ENCODE measurements at places on chromosomes 2 and 18.

- DNase-seq, result no peak
Observed at GRCh38 chr2:44746856-44747615, 194.5 kb upstream of the SIX3 start.

GRCh38 chr2:163697846-163698637 lies 37.8 kb downstream of the FIGN start:
- no peak for DNase-seq

DNA sequence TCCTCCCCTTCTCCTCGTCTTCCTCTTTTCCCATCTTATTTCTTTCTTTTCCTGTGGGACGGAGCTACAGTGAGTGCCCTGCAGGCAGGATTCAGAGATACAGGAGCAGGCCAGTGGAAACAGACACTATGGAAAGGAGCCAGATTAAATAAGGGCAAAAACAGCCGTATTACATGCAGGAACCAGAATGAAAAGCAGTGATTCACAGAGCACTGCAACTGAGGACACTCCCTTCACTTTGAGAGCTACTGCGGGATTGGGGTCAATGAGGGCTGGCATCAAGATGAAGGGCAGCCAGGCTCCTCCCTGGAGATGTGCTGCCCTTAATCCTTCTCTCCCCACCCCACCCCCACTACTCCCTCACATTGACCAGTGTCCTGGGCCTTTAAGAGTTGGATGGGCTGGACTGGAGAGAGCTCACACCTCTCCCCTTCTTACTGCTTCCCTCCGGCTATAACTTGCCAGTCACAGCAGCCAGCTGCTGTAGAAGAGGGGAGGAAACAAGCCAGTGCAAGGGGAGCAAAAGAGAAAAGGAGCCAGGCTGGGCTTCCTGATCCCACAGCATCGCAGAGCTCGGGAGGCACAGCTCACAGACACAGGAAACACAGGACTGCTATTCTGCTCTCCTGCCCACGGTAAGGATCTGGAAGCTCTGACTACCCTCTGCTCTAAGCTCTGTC lies at the start of gene PLCD4:
Gene PLCD4 (plus strand): TSS at position 464 of the 680 bp plus-strand sequence. CDS start 7,841 bp downstream, outside the sequence.
- DNase-seq, result no peak

DNA sequence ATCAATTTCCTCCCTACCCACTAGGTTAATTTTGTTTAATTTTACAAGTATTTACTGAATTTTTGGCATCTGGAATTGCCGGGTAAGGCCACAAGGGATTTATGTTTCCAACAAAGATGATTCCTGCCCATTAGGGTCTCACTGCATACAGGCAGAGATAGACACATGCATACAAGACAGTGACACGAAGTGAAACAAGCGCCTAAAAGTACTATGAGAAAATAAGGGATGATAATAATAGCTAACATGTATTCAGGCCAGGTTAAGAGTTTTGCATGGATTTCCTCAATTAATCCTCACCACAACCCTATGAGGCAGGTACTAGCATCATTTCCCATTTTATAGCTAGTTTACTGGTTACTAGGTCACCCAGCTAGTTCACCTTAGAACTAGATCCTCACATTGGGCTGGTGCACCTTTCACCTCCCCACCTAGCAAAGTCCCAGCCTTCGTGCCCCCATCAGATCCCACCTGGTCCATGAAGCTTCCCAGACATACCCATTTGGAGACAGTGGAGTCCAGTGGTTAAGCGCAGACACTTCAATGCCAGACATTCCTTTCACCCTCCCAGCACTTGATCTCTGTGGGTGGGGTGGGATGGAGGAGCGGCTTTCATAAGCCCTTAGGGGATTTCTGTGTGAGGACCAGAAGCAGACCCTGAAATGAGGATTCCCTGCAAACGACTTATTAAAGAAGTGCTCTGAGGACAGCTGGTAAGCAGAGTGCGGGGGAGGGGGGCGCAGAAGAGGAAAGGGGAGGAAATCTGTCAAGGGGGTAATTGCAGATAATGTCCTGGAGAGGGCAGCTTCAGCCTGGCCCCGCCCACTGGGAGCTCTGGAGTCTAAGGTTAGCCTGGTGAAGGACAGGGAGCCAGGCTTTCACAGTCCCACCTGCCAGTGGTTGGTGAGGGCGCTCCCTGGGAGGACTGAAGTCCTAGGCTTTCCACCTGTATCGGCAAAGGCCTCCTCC lies 5.8 kb upstream of the DGUOK start:
- DNase-seq, result no peak

GRCh38 chr2:110973262-110973661 lies 147.5 kb upstream of the BCL2L11 start:
- no peak for DNase-seq

GRCh38 chr2:213455316-213456008 lies 171.2 kb downstream of the SPAG16 start:
- DNase-seq, result no peak

DNA sequence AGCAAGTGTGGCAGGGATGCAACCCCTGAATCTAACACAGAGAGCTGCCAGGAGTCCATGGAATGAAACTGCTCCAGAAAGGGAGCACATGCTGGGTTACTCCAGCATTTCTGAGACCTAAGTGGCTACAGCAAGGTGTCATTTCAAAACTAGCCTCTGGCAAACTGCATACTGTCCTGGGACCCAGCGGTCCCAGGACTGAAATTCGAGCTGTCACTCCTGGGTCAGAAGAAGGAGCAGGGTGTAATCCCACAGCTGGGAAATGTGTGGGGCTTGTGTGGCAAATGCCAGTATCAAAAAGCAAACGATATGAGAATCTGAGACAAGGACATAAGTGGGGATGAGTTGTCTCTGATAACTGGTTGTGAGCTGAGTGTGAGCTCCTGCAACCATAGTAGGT lies 70.3 kb upstream of the ACVR1C start:
- no peak for DNase-seq

DNA sequence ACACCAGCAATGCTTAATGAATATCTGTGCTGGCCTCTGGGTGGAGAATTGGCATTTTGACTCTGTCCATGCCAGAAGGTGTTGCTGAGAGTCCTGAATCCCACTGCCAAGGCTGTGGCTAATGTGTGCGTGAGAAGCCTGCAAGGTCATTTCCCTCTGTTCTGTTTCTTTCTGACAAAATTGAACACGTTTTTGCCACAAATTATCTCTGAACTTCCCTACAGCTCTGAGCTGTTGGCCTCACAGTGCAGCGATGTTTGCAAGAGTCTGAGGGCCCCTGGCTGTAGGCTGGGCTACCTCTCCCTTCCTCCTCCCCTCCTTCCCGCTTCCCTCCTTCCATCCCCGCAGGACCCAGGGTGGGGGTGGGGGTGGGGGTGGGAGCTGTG lies 154.1 kb upstream of the HS6ST1 start:
- no peak for DNase-seq

GRCh38 chr18:25164848-25165811 lies 186.8 kb downstream of the ZNF521 start:
- no peak for DNase-seq

- DNase-seq, result no peak
Observed at GRCh38 chr18:58951986-58952702, 87.5 kb downstream of the ZNF532 start.

DNA sequence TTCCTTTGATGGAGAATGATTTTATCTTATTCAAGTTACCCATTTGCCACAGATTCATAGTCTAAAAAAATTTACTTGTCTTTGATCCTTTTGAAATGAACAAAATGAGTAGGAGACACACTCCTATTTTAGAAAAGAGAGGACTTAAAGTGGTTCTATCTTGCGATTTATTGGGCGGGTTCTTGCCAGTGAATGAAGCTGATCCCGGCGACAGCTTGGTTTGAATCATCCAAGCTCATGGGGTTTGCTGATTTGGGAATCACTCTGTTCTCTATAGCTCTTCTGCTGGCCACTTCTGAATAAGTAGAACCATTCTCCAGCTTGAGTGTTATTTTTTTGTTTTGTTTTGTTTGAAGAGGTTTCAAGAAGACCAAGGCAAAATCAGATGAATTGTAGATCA lies 25.5 kb upstream of the PPP1CB start:
- no peak for DNase-seq

DNA sequence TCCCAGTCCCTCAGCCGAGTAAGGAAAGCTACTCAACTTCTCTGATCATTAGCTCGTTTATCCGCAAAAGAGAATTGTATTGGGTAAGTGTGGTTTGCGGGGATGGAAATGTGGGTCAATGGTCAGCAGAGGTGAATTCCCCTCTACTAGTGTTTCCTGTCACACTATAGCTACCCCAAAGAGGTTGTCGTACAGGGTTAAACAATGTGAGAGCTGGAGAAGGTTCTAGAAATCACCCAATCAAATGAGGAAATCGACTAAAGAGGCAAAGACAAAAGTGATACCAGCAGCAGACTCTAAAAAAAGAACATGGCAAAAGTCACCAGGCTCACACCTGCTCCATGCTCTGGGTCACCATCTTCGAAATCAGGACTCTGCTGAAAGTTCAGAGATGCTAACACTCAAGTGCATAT lies 144.7 kb upstream of the ITGA4 start:
- DNase-seq, result no peak

DNA sequence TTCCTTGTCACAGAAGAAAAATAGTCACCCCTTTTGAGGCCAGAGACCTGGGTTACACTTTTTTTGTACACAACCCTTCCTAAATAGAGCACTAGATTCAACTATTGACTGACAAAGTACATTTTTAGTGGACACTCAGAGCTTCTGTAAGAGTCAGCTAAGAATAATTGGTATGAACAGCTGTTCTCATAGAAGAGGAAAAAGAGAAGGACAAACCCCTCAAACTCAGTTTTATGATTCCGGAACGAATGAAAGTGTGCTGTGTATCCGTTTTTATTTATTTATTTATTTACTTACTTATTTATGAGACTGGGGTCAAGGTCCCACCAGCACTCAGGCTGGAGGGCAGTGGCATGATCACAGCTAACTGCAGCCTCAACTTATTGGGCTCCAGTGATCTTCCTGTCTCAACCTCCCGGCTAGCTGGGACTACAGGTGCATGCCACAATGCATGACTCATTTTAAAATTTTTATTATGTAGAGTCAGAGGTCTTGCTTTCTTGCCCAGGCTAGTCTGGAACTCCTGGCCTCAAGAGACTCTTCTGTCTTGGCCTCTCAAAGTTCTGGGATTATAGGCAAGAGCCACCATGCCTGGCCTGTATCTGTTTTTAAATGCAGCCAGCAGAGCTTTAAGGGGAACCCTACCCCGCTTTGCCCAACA lies 36.0 kb upstream of the FZD5 start:
- no peak for DNase-seq

DNA sequence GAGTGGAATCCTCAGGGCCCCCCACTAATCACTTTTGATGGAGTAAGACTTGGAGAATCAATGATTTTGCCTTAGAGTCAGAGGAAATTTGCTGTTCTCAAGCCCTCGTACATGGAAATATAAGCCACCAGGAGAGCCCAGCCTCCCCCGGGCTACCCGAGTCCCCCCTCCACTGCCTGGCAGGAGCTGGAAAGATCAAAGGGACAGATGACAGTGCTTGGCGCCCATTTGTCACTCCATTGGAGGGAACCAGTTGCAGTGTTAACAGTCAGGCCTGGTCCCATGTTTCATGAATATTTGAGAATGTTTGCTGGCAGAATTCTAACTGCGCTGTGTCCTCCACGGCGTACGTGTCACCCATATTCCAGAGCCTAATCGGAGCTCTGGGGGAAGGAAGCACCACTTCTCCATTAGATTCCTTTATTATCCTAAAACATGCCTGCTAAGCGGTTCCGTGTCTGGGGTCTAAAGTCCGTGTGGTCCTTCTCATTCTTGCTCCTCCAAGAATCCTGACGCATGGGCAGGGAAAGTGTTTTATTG lies 202.4 kb downstream of the KLHL29 start:
- no peak for DNase-seq

GRCh38 chr2:37767959-37768925 lies 96.8 kb upstream of the CDC42EP3 start:
- DNase-seq, result no peak

DNA sequence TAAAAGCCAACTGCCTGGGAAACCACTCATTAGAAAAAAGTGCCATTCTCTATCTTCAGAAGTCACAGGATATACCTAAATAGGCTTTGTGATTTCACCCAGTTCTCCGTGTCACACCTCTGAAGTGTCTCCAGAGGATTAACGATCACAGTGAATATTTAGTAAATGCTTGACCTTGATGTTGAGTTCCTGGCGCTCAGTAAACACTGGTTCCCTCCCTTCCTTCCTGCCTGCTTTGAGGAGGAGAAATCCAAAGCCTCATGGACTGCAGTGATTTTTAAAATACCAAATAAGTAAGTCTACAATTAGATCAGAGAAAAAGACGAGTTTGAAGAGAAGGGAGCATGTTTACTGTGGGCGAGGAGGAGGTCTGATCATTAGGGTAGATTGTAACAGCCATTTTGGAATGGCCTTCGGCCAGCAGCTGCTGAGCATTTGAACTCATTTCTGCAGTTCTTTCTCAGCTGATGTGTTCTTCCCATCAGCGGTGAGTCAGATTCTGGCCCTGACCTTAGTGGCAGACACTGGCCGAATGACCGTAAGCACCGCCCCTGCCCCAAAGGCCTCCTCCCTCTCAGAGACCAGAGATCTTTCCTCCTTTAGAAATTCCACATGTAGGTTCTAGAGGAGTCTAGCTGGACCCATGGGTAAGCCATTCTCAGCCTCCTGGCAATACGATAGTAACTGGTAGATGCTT lies 62.1 kb upstream of the SLC16A14 start:
- DNase-seq, result no peak

- DNase-seq, result no peak
Observed at GRCh38 chr2:165410276-165410675, 59.2 kb upstream of the CSRNP3 start.

GRCh38 chr2:235462415-235462790 lies 31.4 kb upstream of the AGAP1 start:
- DNase-seq, result no peak

DNA sequence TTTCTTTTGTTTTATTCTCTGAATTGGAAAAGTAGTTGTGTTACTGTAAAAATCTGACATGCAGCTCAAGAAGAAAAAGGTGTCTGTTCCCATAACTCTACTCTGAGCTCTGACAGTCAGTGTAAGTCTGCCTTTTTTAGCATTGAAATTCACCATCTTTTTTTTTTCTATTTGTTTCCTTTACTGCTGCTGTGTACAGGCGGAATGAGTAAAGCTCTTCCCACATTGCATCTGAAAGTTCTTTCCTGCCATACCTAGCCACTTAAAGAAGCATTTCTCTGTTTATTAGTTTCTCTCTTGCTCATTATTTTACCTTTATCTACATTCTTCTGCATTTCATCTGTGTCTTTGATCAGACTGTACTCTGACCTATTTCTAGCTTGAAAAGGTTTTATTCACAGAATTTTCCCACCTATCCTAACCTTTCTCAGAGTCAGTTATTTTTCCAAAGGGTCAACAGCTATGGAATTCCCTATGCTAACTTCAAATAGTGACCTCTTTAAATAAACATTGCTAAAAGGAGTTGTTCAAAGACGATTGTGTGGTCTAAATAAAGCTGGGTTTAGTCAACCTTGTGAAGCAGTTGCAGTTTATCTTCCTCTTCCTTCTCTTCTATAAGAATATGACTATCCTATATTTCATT lies 1303.1 kb upstream of the ZEB2 start:
- DNase-seq, result no peak

GRCh38 chr2:27185331-27186026 lies 26.4 kb upstream of the ATRAID start:
- no peak for DNase-seq

DNA sequence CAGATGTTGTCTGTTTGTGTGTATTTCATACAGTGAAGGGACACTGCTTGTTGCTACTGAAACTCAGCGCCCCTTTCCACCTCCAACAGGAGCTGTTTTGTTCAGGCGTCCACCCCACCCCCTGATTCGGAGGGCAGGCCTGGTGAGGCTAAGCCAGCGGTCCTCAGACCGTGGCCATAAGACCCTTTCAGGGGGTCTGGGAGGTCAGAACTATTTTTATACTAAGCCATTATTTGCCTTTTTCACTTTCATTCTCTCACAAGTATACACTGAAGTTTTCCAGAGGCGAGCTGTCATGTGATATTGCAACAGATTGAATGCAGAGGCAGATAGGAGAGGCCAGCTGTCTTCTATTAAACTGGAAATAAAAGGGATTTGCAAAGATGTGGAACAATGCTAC lies 39.7 kb upstream of the IGFBP5 start:
- DNase-seq, result no peak

Data from activated CD8-positive, alpha-beta memory T cell treated with anti-CD3 and anti-CD28 coated beads for 4 hours (primary cell).